ENCODE measurements at places on chromosomes 7 and 10.

- DNase-seq, result no peak
Measured at GRCh38 chr7:158404031-158404761, 183.4 kb downstream of the PTPRN2 start.

DNA sequence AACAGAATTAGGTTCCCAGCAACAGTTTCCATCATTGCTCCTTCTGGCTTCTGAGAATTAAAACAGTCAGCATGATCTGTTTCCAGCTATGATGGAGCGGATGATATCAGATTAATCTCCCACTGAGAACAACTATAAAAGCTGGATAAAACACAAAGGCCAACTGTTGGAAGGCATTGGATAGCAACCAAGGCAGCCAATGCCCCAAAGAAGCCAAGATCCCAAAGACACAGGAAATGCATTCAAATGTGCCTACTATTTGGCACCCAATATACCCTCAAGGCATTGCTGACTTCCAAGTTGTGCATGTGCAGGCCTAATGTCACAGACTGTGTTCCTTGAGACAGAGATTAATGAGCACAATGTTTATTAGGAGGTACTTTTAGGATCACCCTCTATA, 259.3 kb downstream of the ARHGAP12 start:
- no peak for DNase-seq

- no peak for DNase-seq
Measured at GRCh38 chr10:119736220-119736619, 10.4 kb downstream of the INPP5F start.

DNA sequence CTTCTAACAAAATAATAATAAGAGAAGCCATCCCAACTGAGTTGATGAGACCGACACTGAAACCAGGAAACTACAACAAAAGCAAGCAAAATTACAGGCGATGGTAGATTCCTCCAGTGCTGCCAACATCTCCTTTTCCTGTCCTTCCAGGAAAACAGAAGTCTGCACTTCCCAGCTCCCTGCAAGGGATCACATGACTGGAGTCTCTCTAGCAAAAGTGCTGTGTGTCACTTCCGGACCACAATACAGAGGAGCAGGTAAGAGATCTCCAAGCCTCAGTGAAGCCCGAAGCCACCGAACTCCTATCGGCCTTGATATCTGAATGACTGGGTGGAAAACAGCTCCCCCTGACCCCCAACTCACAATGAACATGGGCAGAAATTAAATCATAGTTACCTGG, 63.2 kb downstream of the SMURF1 start:
- no peak for DNase-seq

GRCh38 chr10:71939304-71939703, 24.9 kb upstream of the CHST3 start:
- peak; percentile 52 for DNase-seq

- DNase-seq, result no peak
Measured at GRCh38 chr10:49690698-49691356, 11.4 kb downstream of the C10orf53 start.

GRCh38 chr7:2019711-2020511, 212.8 kb downstream of the MAD1L1 start:
- peak; percentile 97 for DNase-seq

Measured in inflammatory macrophage treated with lipopolysaccharide for 4 hours (primary cell).